ENCODE measurements at places on chromosomes 7 and 10.

GRCh38 chr7:347644-348479, 57.9 kb downstream of the FOXL3 start:
- DNase-seq = no peak

- no peak for DNase-seq
Measured at GRCh38 chr7:74709880-74710671, 52.6 kb downstream of the GTF2I start.

- no peak for DNase-seq
Measured at GRCh38 chr7:8491106-8491505, 57.7 kb downstream of the NXPH1 start.

GRCh38 chr10:104574427-104574826, 66.7 kb upstream of the SORCS3 start:
- no peak for DNase-seq

- DNase-seq = no peak
Measured at GRCh38 chr7:29095631-29096445, 50.5 kb downstream of the CPVL start.

- no peak for DNase-seq
Measured at GRCh38 chr7:34675749-34676374, 17.8 kb downstream of the NPSR1 start.

DNA sequence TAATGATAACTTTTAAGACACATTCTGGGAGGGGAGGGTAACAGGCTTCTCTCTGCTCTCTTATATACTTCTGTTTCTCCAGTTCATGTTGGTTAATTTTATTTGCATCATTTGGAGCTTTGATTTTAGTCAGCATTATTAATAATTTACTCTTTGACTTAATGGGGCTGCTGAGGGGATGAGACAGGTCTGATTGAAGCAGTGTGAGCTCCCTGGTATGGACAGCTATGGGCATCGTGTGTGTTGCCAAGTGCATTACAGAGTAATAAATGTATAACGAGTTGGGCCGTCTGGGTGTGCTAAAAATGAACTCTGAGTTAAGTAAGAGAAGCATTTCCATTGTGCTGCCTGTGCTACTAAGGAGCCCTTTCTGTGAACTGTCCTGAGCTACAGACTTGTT, 31.7 kb upstream of the IKZF1 start:
- no peak for DNase-seq

DNA sequence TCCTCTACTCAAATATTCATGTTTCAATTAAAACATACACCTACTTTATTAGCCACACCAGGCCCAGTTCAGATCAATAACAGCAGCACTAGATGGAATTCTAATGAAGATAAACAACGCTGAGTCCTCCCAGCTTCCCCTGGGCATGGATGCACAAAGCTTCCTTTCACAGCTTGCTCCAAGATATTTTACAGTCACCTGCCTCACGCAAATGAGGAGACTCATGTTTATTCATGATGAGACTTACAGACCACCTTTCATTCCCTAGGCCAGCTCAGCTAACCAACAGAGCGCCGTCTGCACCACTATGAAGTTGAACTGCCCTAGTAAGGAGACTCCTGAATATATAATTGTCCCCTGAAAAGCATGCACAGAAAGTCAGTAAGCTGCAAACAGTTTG, 283.0 kb upstream of the AOAH start:
- DNase-seq = no peak

DNA sequence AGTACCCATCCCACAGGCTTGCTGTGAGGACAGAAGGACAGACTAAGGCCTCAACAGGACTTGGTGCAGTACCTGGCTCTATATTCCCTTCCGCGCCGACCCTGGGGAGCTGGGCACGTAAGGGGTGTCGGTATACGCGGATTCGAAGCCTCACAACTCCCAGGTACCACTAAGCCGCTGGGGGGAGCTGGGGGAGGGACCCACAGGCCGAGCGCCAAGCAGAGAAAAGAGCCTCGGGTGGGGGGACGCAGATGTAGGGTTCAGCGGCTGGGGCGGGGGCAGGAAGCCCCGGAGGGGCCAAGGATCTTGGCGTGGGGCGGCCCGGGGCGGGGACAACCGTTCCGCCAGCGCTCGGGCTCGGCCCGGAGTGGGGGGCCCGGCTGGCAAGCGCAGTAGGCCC, 126.4 kb upstream of the ZNF746 start:
- DNase-seq = no peak

All from stimulated activated CD8-positive, alpha-beta memory T cell treated with anti-CD3 and anti-CD28 coated beads, Interleukin-15, amount 100 ng/mL, for 48 hours (primary cell).